Type B pancreatic cell (in vitro differentiated cells): ENCODE measurements at places on chromosomes 7 and 10.

GRCh38 chr10:29343607-29344038 lies 54.8 kb downstream of the LYZL1 start:
- no peak for DNase-seq

- no peak for DNase-seq
These were observed 17.2 kb upstream of the AKR1C1 start for GRCh38 chr10:4945766-4946717.

GRCh38 chr10:95254629-95255028 lies 36.2 kb downstream of the PDLIM1 start:
- peak; percentile 10 for DNase-seq

DNA sequence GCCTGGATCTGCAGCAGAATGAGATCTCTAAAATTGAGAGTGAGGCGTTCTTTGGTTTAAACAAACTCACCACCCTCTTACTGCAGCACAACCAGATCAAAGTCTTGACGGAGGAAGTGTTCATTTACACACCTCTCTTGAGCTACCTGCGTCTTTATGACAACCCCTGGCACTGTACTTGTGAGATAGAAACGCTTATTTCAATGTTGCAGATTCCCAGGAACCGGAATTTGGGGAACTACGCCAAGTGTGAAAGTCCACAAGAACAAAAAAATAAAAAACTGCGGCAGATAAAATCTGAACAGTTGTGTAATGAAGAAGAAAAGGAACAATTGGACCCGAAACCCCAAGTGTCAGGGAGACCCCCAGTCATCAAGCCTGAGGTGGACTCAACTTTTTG lies 21.4 kb downstream of the LRRC17 start:
- DNase-seq: no peak

DNA sequence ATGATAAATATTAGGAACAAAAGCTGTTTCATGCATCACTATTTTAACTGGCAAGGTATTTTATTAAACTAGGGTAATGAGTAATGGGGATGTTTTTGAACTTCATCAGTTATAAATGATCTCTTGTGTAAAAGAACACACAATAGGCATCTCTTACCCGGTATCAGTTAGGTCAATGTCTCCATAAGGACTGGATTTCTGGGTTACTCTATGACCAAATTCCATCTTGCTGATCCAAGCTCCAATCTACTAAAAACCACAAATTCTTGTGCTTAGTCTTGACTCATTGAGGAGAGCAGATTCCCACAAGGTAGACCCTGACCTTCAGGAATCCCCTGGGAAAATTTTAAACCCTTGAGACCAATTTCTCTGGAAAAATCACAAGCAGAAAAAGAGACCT lies 1167.7 kb downstream of the XPNPEP1 start:
- no peak for DNase-seq

GRCh38 chr10:93954299-93954698 lies 39.4 kb upstream of the PLCE1 start:
- DNase-seq: no peak

DNA sequence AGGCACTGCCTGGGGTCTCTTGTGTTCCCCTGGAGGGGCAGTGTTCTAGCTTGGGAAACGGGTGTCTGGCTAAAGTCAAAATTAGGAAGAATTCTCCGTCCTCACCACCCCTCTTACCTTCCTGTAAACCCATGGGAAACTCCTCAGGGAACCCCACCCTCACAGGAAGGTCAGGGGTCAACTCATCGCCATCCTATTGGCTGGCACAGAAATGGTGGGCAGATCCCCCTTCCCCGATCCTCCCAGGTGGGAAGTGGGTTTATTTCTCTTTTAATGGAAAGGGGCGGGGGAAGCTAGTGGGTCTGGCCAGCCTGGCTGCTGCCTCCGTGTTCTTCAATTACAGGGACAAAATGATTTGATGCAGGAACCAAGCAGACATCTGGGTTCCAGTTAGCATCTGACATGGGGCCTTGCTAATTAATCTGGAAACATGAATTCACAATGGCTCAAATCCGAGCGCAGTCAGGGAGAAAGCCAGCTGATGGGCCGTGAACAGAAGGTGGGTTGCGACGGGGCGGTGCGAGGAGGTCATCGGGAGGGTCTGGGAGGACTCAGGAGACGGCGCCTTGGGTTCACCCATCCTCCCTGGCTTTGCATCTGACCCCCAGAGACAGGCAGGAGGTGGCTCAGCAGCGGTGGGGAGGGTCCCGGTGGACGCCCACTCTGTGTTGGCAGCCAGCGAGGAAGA lies 66.6 kb downstream of the SLIT1 start:
- DNase-seq: no peak

DNA sequence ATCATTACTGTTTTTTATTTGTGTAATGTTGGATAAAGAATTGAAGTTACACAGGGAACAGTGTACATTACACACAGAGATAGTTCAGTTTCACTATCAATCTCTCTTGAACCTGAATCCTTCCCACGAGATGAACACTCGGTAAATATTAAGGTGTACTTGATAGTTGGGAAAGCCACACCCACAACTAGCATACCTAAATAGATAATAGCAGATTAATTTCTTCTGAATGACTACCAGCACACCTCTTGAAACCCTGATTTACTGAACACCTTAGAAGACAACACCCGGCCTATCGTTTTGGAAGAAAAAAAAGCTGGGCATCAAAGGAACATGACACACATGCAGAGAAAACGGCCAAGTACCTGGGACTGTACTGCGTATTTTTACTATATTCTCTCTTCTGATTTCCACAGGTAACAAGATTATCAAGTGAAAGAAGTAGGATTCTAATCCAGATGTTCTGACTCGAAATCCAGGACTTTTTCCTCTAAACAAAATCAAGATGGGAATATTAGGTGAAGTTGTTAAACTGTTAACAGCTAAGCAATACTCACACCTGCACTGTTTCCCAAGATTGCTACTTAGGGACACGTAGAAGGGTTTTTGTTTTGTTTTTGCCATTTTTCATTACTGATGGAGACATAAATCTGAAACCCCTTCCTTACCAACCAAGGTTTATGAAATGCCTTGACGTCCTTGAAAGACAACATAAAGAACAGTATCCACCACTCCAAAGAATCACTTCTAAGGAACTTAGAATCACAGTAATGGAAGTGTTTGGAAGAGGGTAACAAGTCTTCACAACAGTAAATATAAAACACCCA lies 1.0 kb downstream of the CCDC186 start:
- no peak for DNase-seq

DNA sequence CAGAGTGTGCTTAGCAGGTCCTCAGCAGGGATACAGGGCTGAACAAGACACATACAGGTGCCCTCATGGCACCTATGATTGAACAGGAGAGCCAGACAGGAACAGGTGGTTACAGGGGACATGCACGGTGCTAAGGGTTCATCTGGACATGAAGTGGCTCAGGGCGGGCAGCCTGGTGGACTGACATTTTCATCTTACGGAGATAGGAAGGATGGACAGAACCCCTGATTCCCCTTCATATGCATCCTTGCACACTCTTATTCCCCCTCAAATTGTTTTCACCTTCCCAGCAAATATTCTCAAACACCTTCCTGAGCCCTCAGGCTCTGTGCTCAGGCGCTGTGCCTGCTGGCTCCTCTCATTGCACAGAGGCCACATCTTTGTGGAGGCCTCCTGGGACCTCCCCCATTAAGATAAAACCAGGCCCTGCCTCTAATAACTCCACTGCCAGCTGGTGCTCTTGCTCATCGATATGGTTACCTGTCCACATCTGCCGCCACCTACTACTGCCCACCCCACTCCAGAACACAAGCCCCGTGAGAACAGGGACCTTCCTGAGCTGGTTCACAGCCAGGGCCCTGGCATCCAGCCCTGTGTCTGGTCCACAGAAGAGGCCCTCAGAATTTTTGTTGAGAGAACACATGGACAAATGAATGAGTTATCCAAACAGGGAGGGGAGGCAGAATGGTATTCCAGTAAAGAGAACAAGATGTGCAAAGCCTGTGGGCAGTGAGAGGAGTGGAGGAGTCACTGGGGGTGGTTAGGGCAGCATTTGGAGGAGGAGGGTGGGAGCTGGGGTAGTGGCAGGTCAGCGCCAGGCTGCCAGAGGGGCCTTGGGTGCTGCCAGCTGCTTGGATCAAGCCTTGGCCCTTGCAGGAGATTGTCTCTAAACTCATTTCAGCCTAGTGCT lies 68.9 kb upstream of the AQP1 start:
- DNase-seq: no peak

- DNase-seq: no peak
These were observed 80.6 kb upstream of the NAMPT start for GRCh38 chr7:106365252-106366005.

DNA sequence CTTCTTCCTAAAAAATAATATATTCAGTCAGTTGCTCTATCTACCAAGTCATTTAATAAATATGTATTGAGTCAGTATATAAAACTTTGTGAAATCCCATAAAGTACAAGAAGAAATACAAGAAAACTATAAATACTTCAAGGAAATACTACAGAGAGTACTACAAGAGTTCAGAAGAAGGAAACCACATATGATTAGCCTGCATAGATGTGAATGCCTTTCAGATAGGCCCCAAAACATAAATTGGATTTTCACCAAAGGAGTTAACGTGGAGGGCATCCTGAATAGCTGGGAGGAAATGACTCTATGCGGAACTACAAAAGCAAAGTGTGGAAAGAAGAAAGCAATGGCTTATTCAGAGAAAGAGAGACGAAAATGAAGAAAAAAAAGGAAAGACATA lies 120.1 kb downstream of the LRRN3 start:
- DNase-seq: no peak

DNA sequence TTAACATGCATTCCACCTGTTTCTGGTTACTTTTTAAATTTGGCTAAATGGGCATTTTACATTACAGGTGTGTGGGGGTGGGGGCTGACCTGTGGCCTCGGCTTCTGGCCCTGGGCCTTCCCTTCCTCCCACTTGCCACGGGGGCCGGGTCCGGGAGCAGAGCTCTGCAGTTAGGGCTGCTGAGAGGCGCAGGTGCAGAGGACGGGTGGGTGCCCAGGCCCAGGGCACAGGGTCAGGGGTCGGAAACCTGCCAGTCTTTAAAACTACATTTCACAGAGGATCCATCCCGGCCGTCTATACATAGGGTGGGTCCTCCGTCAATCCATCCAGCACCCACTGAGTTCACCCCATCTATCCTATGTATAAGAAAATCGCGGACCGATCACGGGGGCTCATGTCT lies 106.5 kb upstream of the INSIG1 start:
- no peak for DNase-seq

DNA sequence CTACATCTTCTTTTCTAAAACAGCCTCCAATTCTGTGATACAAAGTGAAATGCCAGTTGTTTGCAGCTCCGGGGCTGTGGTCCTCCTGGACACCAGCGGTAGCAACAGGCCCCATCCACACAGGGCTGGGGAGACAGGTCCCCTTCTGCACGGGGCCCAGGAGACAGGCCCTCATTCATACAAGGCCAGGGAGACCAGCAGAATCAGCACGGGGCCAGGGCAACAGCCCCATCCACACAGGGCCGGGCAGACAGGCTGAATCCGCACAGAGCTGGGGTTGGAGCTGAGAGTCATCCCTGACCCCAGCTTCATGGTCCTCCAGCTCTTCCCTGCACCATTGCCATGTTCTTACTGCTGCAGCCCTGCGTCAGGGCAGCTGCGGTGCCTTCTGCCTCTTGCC lies 238.6 kb downstream of the MGMT start:
- DNase-seq: no peak

DNA sequence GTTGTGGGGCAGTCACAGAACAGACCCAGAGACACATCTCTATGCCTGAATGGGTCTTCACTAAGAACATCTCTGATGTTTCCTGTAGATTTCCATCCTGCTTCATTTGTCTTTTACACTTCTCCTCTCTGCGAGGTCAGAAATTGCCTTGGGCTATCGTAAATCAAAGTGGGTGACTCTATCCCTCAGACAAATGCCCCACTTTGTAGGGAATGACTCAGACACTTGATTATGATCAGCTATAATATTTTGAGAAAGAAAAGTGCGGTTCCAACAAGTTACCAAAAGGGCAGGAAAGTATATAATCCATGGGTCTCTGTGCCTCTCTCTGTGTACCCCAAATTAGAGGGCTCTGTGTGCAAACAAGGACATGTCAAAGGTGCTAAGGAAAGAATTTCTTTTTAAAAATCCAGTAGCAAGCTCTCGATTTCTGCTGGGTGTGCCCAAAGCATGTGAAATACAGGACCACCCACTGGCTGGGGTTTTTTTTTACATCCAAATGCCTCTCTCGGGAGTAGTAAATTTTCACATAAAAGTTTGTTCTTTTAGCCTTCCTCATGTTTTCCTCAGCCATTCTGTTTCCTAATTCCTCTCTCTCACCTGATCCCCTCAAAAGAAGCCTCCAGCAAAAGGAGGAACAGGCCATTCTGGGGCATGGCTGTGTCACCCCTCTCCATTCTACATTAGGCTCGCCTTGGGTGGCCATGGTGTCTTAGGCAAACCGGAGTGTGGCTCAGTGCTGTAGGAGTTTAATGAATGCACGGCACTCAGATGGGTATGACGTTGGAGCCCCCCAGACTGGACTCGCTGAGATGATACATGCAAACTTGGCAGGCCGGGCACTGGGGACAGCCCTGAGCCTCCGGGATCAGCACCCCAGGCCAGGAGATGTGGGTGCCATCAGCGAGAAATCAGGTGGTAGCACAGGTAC lies 6.3 kb upstream of the OPN4 start:
- peak; percentile 56 for DNase-seq

GRCh38 chr7:17408245-17408903 lies 109.9 kb downstream of the AHR start:
- DNase-seq: no peak
